ENCODE measurements at places on chromosomes 13 and 19. TPM values are rescaled to one million over a fixed set of nuclear protein-coding genes. Genes with fewer than 3 reads are reported as not detected.
A peak's percentile ranks its signal among the peaks of the same experiment; 100 is the strongest.

DNA sequence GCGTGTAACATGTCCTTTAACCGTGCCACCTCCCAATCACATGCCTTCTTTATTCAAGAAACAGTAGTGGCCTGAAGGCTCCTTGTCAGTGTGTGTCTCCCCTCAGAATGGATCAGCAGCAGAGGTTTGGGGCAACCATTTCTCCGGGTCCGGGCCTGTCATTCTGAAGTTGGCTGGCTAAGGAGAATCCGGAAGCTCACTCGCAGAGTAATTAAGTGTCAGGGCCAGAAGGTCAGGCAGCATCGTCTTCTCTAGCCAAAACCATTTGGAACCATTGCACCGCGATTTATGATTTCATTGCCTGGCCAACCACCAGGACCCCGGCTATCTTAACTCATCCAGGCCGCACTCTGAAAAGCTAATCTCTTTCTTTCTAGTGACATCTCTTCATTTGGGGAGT lies 550.8 kb downstream of the EFNB2 start:
- no peaks in the 10 kb centered on the region for H3K27me3 ChIP-seq
- DNase-seq: no peak
- H3K36me3 ChIP-seq: no peaks in the 10 kb centered on the region
- no peak overlapping the region for H3K27ac ChIP-seq
- H3K4me1 ChIP-seq: no peaks in the 10 kb centered on the region

The TNFSF9 gene
- 6.0 TPM for total RNA-seq

- H3K27ac ChIP-seq: no peak overlapping the region
- no peaks in the 10 kb centered on the region for H3K36me3 ChIP-seq
- H3K4me3 ChIP-seq: no peak overlapping the region
- no peak for DNase-seq
- H3K4me1 ChIP-seq: no peaks in the 10 kb centered on the region
- peaks cover 11% of the 10 kb centered on the region for H3K27me3 ChIP-seq
These were observed 48.9 kb upstream of the URAD start for GRCh38 chr13:28037399-28037798.

DNA sequence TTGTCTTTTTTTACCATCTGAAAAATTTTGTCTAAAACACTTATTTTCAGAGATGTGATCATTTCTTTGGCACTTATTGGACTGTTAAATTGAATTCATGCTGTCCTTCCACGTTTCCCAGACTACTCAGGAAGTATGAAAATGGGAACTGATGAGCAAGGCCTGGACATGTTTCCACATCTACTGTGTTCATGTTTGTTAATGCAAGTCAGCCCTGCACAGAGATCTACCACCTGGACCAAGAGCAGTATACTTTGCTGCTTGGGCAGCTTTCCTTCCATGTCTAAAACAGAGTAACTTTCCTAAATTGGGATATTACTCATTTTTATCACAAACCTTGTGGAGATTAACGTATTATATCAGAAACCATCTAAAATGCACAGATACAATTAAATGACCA lies 687.4 kb downstream of the DIAPH3 start:
- H3K27me3 ChIP-seq: no peaks in the 10 kb centered on the region
- H3K36me3 ChIP-seq: no peaks in the 10 kb centered on the region
- DNase-seq: no peak

The IRGQ gene
- 19.9 TPM for total RNA-seq

DNA sequence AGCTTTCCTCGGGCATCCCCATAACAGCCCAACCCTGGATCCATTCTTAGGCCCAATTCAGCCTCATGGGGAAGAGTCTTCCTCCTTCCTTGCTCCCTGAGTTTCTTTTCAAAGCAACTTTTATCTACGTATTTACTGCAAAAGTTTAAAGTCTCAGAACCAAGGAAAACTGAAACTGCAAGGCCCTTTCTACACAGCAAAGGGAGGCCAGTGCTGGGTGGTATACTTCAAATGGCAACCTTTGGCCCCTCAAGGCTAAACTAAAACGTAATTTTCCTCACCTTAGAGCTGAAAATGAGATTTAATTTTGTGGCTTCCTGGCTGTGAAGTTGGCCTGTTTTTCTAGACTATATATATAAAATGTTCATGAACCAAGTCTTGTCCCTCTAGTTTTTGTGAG lies 5.6 kb downstream of the CDX2 start:
- no peak for DNase-seq
- H3K36me3 ChIP-seq: no peaks in the 10 kb centered on the region
- H3K4me1 ChIP-seq: peaks cover 29% of the 10 kb centered on the region
- H3K27ac ChIP-seq: no peak overlapping the region
- H3K27me3 ChIP-seq: peaks cover 83% of the 10 kb centered on the region

DNA sequence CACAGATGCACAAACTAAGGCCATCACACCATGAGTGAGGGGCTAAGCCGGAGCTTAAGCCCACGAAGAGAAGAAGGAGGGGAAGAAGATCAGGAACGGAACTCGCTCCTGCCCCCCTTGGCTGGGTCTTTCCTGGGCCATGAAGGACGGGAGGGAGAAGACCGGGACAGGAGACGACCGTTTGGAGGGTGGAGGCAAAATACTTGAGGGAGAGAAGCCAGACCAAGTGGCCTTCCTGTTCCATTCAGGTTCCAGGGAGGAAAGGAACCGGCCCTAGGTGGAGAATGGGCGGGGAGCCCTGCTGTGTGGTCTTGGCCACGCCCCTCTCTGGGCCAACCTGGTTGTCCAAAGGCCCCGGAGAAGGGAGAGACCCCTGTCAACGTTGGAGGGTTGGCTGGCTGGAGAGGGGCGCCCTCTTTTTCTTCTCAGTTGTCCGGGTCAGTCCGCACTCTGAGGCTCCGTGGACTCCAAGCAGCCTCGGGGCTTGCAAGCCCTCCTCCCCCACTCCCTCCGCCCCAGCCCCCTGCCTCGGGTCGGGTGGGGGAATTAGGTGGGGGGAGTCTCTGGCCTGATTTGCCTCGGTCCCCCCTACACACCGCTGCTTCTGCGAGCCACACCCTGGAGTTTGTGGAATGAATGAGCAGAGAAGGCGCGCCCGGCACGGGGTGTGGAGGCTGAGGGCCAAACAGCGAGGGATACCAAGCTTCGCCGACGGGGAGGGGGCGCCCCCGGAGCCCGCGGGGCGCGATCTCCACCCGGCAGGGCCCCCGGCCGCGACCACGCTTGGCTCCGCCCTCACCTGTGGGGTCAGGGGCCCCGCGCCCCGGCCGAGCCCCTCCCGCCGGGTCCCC lies 757 bp downstream of the FBN3 start:
- peaks cover 14% of the 10 kb centered on the region for H3K27me3 ChIP-seq
- H3K27ac ChIP-seq: no peak overlapping the region
- H3K36me3 ChIP-seq: no peaks in the 10 kb centered on the region
- H3K4me3 ChIP-seq: no peak overlapping the region
- no peaks in the 10 kb centered on the region for H3K4me1 ChIP-seq
- no peak for DNase-seq

The CEACAM7 gene
- total RNA-seq: not detected

DNA sequence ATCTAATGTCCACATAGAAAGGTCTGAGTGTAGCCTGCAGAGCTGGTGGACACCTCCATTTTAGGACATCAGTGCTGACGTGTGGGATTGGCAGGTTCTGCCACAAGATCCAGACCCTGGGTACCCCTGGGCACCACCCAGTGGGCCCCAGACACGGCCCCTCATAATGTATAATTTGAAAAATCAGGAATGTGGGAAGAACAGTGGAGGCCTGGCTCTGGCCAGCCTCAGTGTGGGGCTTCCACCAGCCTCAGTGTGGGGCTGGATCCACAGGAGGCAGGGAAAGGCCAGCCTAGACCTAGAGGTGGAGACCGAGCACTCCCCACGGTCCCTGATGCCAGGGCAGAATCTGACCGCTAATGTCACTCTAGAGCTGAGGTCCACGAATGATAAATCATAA lies 150.7 kb upstream of the SOX1 start:
- H3K27ac ChIP-seq: no peak overlapping the region
- H3K4me3 ChIP-seq: no peak overlapping the region
- no peak for DNase-seq
- H3K4me1 ChIP-seq: no peaks in the 10 kb centered on the region
- H3K36me3 ChIP-seq: no peaks in the 10 kb centered on the region

GRCh38 chr13:105773863-105774538 lies 761.5 kb downstream of the EFNB2 start:
- no peak for DNase-seq
- H3K27me3 ChIP-seq: no peaks in the 10 kb centered on the region
- H3K27ac ChIP-seq: no peak overlapping the region

GRCh38 chr19:57671124-57671895 lies 2.6 kb downstream of the ZSCAN4 start:
- no peak overlapping the region for H3K27ac ChIP-seq
- H3K27me3 ChIP-seq: peaks cover 19% of the 10 kb centered on the region
- DNase-seq: no peak
- H3K4me1 ChIP-seq: no peaks in the 10 kb centered on the region
- no peak overlapping the region for H3K4me3 ChIP-seq

DNA sequence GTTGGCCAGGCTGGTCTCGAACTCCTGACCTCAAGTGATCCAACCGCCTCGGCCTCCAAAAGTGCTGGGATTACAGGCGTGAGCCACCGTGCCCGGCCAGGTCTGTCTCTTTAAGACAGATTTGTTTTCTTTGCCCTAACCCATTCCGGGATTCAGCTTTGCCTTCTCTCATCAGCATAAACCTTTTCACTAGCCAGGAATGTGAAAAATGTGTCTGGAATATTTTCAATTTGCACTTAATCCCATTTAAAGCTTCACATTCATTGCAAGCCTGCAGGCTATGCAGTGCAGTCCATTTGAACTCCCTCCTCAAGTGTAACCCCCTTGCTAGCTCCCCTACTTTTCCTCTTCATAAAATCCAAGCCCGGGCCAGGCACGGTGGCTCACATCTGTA lies 880 bp upstream of the TMEM160 start:
- H3K36me3 ChIP-seq: peaks cover 2% of the 10 kb centered on the region
- no peak overlapping the region for H3K27ac ChIP-seq
- H3K4me3 ChIP-seq: no peak overlapping the region
- peaks cover 19% of the 10 kb centered on the region for H3K4me1 ChIP-seq
- H3K27me3 ChIP-seq: no peaks in the 10 kb centered on the region
- DNase-seq: no peak

GRCh38 chr19:40286235-40286970 lies 1.3 kb upstream of the AKT2 start:
- H3K4me3 ChIP-seq: no peak overlapping the region
- H3K4me1 ChIP-seq: peaks cover 14% of the 10 kb centered on the region
- DNase-seq: no peak
- H3K27ac ChIP-seq: peak overlapping the region; percentile 97
- no peaks in the 10 kb centered on the region for H3K27me3 ChIP-seq
- H3K36me3 ChIP-seq: no peaks in the 10 kb centered on the region

DNA sequence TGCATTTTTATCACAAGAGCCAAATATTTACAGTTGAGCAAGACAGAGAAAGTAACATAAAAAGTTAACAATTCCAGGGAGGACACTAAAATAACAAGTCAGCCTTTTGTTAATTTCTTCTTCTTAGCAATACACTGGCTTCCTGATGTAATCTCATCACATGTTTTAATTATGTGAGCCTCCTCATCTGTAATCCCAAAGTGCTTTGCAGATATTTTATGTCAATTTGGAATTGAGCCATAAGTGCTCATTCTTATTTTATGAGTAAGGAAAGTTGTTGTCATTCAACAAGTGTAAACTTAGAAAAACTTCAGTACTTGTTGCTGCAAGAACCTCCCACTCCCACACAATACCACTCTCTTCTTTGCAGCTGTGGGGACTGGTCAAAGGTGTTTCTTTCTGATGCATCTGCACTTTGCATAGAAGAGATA lies 223.6 kb downstream of the GPC6 start:
- no peak for DNase-seq
- no peaks in the 10 kb centered on the region for H3K27me3 ChIP-seq

DNA sequence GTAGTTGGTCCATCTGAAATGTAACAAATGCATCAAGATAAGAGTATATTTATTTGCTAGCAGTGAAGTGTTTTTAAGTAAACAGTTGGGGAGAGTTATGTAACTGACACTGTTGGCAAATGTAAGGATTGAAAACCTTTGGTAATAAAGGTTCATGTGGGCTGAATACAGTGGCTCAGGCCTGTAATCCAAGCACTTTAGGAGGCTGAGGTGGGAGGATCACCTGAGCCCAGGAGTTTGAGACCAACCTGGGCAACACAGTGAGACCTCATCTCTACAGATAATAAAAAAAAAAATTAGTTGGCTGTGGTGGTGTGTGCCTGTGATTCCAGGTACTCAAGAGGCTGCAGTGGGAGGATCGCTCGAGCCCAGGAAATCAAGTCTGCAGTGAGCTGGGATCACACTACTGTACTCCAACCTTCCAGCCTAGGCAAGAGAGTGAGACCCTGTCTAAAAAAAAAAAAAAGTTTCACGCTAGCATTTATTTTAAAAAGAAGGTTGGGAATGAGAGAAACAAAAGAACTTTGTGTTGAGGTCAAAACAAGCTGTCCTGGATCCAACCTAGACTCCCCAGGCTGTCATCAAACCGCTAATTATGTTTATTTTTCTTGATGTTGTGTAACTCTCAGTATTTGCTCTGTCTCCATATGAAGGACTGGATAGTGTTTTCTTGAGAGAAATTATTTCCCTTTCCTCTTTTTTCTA lies 20.7 kb downstream of the SETDB2 start:
- peaks cover 9% of the 10 kb centered on the region for H3K36me3 ChIP-seq
- H3K4me3 ChIP-seq: no peak overlapping the region
- DNase-seq: no peak
- H3K4me1 ChIP-seq: no peaks in the 10 kb centered on the region
- H3K27me3 ChIP-seq: no peaks in the 10 kb centered on the region

The MISP3 gene
- 2.0 TPM for total RNA-seq

GRCh38 chr13:40488869-40489391 lies 177.5 kb downstream of the FOXO1 start:
- H3K27ac ChIP-seq: peak overlapping the region; percentile 58
- H3K4me1 ChIP-seq: peaks cover 77% of the 10 kb centered on the region
- no peaks in the 10 kb centered on the region for H3K27me3 ChIP-seq
- H3K36me3 ChIP-seq: no peaks in the 10 kb centered on the region
- no peak for DNase-seq
- no peak overlapping the region for H3K4me3 ChIP-seq

DNA sequence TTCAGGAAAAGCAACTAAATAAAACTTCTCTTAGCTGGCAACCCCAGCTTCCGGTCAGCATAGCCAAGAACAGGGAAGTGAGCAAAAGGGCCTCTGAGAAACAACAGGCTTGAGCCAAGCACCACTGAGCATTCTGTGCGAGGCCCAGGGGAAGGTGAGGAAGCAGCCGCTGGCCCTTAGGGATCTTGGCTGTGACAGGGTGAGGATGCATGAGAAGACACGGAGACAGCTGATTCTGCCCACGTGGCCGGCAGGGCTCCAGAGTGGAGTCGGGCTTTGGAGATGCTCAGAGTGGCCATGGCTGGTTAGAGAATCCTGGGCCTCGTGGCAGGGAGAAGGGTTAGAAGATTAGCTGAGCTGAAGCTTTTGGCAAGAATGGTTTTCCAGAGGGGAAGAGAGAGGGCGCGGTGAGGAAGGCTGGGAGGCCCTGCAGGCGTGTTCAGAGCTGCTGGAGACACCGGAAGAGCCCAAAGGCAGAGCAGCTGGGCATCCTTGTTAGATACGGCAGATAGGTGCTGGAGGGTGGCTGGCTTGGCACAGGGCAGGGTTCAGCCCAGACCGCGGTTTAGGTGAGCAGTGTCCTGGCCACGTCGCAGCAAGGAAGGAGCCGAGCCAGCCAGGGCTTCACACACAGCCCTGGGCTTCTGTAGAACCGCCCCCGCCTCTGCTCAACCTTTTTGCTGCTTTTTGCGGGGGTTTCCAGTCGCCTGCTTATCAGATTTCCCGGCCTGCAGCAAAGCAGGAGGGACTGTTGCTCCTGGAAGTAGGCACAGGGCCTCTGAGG lies 17.3 kb downstream of the UPF1 start:
- DNase-seq: no peak
- peaks cover 70% of the 10 kb centered on the region for H3K36me3 ChIP-seq

- no peaks in the 10 kb centered on the region for H3K27me3 ChIP-seq
- peak overlapping the region; percentile 3 for H3K4me3 ChIP-seq
- H3K27ac ChIP-seq: peak overlapping the region; percentile 89
- no peaks in the 10 kb centered on the region for H3K36me3 ChIP-seq
These were observed 15.8 kb downstream of the ARRDC2 start for GRCh38 chr19:18023622-18024251.
